ENCODE measurements at places on chromosomes 3 and 15. TPM values are rescaled to one million over a fixed set of nuclear protein-coding genes. Genes with fewer than 3 reads are reported as not detected.

DNA sequence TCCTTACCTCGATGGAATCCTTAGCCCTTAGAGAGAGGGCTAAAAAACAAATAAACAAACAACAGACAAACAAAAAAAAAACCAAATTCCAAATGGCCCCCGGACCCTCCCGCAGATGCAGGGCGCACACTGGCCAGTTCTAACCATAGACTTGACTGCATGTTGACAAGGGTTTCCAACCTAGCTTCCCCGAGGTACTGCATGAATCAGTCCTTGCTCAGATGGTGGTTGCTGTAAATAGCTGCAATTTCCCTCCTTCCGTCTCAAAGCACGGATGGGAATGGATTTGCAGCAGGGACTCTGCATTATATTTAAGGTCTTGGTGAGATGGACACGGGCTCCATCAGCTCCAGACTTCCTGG, 162.8 kb downstream of the CD47 start:
- DNase-seq, result no peak
- H3K27ac ChIP-seq, result no peak overlapping the region
- no peaks in the 10 kb centered on the region for H3K27me3 ChIP-seq
- H3K4me1 ChIP-seq, result peaks cover 10% of the 10 kb centered on the region
- H3K36me3 ChIP-seq, result no peaks in the 10 kb centered on the region

DNA sequence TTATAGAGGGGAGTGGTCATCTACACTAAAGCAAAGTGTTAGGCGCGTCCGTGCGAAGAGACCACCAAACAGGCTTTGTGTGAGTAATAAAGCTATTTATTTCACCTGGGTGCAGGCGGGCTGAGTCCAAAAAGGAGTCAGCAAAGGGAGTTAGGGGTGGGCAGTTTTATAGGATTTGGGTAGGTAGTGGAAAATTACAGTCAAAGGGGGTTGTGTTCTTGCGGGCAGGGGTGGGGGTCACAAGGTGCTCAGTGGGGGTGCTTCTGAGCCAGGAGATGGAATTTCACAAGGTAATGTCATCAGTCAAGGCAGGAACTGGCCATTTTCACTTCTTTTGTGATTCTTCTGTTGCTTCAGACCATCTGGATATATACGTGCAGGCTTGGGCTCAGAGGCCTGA, 47.1 kb downstream of the OIP5 start:
- H3K4me3 ChIP-seq, result peak overlapping the region; percentile 86
- no peak overlapping the region for H3K27ac ChIP-seq
- H3K4me1 ChIP-seq, result peaks cover 35% of the 10 kb centered on the region
- peaks cover 34% of the 10 kb centered on the region for H3K36me3 ChIP-seq

DNA sequence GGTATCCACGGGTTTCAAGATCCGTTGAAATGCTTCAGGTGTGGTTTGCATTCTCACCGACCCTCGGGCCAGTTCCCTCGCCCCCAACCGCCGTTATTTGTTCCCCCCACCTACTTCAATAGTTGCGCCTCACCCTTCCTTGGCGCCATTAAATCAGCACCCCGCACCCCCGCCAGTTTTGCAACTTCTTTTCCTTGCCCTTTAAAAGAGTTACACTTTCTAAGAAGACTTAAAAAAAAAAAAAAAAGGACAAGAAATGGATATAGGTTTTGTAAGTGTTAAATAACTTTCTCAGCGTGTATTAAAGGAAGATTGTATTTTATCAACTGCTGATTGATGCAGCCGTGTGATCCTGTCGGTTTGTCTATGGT, 87.2 kb downstream of the NR2F2 start:
- H3K36me3 ChIP-seq, result no peaks in the 10 kb centered on the region
- H3K4me3 ChIP-seq, result no peak overlapping the region
- H3K27me3 ChIP-seq, result peaks cover 99% of the 10 kb centered on the region
- peaks cover 20% of the 10 kb centered on the region for H3K4me1 ChIP-seq

The CCDC80 gene
- 8.0 TPM for total RNA-seq

The ECE2 gene
- not detected for total RNA-seq

The TF gene
- 4.8 TPM for total RNA-seq

The MCF2L2 gene
- total RNA-seq, result 0.72 TPM
